ENCODE measurements at places on chromosomes 1 and 21.
A peak's percentile ranks its signal among the peaks of the same experiment; 100 is the strongest.

GRCh38 chr1:36924282-36924811 is 110.0 kb downstream of the GRIK3 start:
- DNase-seq: peak; percentile 56

DNA sequence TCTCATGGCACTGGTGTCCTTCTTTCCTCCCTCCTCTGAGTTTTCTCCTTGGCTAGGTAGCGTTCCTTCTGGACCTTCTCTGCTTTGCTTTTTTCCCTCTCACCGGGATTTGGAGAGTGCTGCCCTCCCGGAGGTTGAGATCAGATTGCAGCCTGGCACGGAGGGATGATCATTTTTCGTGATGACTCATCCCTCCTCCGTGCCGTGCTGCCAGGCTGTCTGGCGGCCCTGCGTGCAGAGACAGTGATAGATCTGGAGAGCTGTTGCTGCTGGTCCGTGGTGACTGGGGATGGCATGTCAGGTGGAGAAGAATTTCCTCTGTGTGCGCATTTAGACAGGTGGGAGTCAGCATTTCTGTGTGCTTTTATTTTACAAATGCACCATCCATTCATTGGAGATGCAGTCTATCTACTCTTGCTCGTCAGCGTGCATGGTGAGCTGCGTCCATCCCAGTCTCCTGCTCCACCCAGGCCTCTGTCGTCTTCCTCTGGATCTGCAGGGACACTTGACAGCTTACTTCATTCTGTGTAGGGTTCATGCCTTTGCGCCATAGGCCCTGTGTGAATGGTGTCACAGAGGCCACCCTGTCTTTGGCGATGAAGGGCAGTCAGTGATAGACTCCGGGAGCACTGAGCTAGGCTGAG is 104.4 kb downstream of the PCBP3 start:
- DNase-seq: peak; percentile 5

GRCh38 chr21:35291973-35292627 is 243.0 kb upstream of the RUNX1 start:
- DNase-seq: no peak

DNA sequence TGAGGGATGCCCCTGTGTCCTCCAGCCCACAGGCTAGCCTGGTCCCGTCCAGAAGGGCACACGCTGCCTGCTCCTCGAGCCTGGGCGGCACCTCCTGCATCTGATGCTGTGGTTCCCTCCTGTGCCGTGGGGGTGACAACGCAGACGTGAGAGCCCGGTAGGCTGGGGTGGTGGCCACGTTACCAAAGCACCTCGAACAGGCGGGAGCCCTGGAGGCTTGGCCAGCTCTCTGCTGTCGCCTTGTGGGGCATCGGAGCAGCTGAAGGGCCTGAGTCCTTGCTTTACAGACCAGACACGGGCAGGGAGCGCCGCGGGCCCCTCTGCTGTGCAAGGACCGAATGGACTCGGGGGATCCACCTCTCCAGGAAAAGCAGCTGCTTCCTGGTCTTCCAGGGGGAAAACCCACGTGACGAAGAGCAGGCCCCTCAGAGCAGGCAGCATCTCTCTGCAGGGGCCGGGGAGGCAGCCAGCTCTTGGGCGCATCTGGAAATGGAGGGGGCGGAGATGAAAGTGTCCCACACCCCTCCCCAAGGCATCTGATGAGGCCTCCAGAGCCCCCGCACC is 133.3 kb downstream of the NPHP4 start:
- no peak for DNase-seq

DNA sequence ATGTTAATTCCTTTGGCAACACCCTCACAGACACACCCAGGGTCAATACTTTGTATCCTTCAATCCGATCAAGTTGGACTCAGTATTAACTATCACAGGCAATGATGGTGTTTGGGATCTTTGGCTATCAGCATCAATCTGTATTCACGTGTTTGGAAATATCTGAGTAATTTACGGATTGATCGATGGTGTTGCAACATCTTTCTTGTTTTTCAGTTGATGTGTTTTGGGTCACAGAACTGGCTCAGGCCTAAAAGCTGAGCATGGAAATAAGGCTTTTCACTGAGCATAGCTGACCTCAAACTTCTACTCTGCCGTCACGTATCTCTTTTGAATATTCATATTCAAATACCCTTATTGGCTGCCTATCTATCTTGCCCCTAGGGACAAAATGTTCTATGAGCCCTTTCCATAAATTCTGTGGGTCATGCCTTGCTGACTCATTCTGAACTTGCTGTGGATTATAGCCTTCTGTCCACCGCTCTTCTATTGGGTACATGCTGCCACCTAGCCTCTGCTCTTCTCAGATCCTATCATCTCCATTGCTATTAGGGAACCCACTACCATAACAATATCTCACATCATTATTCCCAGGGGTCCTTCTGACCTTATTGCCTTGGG is 156.0 kb downstream of the PDE4B start:
- no peak for DNase-seq

- no peak for DNase-seq
Measured at GRCh38 chr1:230749635-230750034, 2.4 kb downstream of the CAPN9 start.

GRCh38 chr1:6592865-6593593 is 9.6 kb downstream of the KLHL21 start:
- no peak for DNase-seq

All from NCI-H1694 treated with DMSO at 0.1 percent for 48 hours (cell line).